Esophagus squamous epithelium (tissue), 5 donors: ENCODE measurements at places on chromosomes 6 and 20.

DNA sequence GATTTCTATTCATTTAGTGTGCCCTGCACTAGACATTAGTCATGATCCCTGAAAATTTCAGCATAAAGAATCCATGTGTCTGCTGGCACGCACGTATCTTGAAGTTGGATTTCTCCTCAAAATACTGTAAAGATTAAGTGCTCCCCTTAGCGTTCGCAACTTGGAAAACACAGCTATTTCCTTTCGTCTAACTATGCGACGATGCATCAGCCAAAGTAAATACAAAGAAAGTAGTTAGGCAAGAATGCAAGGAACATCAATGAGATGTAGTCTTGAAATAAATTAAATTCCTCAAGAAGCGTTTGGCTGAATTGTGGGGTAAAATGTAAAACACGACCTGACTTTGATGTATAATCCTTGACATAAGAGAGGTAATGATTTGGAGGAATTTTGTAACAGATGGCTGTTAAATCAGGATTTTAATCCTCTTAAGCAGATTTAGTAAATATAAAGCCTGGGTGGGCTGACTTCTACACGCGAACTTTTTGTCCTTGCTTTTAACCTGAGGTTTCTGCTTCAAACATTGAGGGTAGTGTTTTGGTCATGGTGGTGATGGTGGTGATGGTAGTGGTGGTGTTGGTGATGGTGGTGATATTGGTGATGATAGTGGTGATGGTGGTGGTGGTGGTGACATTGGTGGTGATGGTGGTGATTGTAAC, 88.2 kb downstream of the FOXF2 start:
- H3K36me3 ChIP-seq: no peaks in the 10 kb centered on the region
- no peak overlapping the region for H3K27ac ChIP-seq
- H3K4me1 ChIP-seq: peaks cover 7% of the 10 kb centered on the region

- DNase-seq: no peak
- H3K36me3 ChIP-seq: no peaks in the 10 kb centered on the region
- no peak overlapping the region for H3K27ac ChIP-seq
- no peaks in the 10 kb centered on the region for H3K4me1 ChIP-seq
- no peak overlapping the region for H3K4me3 ChIP-seq
- no peaks in the 10 kb centered on the region for H3K27me3 ChIP-seq
Measured at GRCh38 chr6:64477391-64477790, 841.8 kb downstream of the PHF3 start.

- no peak overlapping the region for H3K4me3 ChIP-seq
- no peaks in the 10 kb centered on the region for H3K36me3 ChIP-seq
- no peaks in the 10 kb centered on the region for H3K27me3 ChIP-seq
- no peak overlapping the region for H3K27ac ChIP-seq
- no peaks in the 10 kb centered on the region for H3K4me1 ChIP-seq
Measured at GRCh38 chr6:144019929-144020328, 11.9 kb upstream of the PLAGL1 start.

GRCh38 chr20:8049310-8049709, 29.7 kb upstream of the TMX4 start:
- no peaks in the 10 kb centered on the region for H3K36me3 ChIP-seq
- no peaks in the 10 kb centered on the region for H3K4me1 ChIP-seq
- H3K4me3 ChIP-seq: no peak overlapping the region
- DNase-seq: no peak

DNA sequence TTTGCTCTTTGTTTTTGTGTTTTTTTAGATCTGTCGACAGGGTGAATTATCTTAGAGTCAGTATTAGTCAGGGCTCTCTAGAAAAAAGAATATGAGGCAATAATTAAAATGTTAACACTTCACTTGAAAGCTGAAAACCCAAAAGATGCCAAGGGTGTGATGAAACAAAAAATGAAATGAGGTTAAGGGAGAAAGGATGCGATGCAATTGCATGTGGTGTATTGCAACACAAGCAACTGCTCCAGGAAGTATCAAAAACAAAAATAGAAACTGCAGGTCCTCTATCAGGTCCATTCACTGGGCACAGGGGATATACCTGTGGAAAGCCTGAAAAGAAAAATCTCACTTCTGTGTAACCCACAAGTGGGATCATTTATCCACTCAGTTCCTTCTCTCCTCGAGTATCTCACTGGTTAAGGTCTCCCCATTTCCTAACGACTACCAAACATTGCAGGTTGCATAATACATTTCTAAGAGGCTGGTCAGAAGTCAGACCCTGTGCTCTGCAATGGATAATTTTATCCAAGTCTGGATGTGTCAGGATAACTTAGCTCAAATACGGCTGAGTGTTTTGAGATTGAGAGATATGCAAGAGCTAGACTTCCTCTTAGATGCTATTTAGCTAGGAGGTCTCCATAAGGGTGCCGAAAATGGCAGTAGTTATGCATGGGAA, 257.7 kb upstream of the GJE1 start:
- H3K27me3 ChIP-seq: no peaks in the 10 kb centered on the region
- H3K4me1 ChIP-seq: no peaks in the 10 kb centered on the region
- DNase-seq: no peak
- no peaks in the 10 kb centered on the region for H3K36me3 ChIP-seq

DNA sequence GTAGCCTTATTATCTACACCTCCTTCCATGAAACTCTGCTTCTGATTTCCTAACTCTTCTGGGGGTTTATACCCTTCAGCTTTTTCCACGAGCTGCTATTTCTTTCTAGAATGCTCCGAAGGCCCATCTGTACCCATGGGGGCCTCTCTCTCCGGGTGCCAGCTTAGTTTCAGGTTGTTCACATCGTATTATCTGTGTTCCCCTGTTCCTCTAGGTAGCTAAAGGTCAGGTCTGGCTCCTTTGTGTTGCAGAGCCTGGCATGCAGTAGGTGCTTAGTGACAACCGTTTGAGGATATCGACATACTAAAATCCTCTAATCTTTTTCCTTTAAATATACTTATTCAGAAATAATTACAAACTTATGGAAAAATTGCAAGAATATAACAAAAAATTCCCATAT, 73.0 kb downstream of the UST start:
- no peaks in the 10 kb centered on the region for H3K36me3 ChIP-seq
- peaks cover 4% of the 10 kb centered on the region for H3K4me1 ChIP-seq
- H3K27me3 ChIP-seq: no peaks in the 10 kb centered on the region
- no peak for DNase-seq

DNA sequence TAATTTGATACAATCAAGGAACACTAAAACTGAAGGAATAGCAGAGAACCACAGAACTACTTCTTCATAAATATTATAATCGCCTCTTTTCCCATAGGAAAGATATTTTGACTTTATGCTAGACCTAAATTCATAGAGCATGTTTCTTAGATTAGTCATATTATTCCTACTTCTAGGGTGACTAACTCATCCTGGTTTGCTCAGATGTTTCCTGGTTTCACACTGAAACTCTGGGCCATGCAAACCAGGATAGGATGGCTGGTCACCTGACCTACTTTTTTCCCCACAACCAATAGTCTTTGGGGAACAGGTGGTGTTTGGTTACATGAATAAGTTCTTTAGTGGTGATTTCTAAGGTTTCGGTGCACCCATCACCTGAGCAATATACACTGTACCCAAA, 42.8 kb downstream of the MMS22L start:
- no peaks in the 10 kb centered on the region for H3K36me3 ChIP-seq
- H3K4me3 ChIP-seq: no peak overlapping the region
- no peak overlapping the region for H3K27ac ChIP-seq
- no peak for DNase-seq
- H3K27me3 ChIP-seq: no peaks in the 10 kb centered on the region
- no peaks in the 10 kb centered on the region for H3K4me1 ChIP-seq

DNA sequence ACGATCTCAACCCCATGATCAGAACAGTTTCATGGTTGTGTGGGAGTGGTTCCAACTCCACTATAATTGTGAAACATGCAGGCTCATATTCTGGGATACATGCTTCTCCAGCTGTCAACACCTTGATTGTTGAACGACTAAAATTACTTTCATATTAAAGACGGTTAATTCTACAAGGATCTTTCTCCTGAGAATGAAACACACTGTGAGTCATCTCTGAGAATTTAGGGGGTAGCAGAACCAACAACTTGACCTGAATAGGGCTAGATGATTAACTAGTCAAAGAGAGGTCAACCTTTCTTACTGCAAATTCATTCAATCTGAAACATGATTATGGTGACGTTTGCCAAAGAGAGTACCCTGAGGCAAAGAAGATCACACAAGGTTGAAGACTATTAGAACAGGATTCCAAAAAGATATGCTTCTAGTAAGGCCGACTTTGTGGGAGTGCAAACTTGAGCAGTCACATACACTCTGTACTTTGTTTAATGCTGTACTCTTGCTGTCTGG, 175.2 kb upstream of the CITED2 start:
- H3K27me3 ChIP-seq: no peaks in the 10 kb centered on the region
- no peaks in the 10 kb centered on the region for H3K36me3 ChIP-seq

DNA sequence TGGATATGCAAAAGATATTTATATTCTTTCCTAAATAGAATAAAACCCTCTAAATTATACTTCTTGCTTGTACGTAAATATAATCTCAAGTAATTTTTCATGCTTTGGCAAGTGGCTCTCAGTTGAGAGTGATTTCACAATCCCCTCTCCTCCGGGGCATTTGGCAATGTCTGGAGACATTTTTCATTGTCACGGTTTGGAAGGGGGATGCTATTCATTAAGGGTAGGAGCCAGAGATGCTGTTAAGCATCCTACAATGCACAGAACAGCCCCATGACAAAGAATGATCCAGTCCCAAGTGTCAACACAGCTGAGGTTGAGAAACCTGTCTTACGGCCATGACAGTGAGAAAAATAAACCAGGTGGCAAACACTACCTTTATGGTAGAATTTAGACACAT, 75.7 kb downstream of the AGPAT4 start:
- no peak overlapping the region for H3K27ac ChIP-seq
- DNase-seq: no peak
- peaks cover 23% of the 10 kb centered on the region for H3K4me1 ChIP-seq
- no peaks in the 10 kb centered on the region for H3K27me3 ChIP-seq
- no peak overlapping the region for H3K4me3 ChIP-seq

DNA sequence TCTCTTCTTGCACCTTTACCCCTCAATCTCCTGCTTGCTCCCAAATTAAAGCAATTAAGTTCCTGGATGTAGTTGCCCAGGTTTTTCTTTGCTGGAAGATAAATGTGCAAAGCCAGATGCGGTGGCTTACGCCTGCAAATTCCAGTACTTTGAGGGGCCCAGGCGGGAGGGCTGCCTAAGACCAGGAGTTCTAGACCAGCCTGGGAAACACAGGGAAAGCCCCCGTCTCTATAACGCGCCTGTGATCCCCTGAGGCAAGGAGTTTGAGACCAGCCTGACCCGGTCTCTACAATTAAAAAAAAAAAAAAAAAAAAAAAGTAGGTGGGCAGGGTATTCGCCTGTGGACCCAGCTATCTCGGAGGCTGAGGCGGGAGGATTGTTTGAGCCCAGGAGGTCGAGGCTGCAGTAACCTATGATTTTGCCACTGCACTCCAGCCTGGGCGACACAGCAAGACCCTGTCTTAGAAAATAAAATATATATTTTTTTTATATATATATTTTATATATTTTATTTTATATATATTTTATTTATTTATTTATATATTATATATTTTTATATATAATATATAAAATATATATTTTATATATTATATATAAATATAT, 461 bp upstream of the DCDC2 start:
- H3K36me3 ChIP-seq: no peaks in the 10 kb centered on the region
- DNase-seq: no peak
- H3K27ac ChIP-seq: no peak overlapping the region
- no peak overlapping the region for H3K4me3 ChIP-seq
- H3K27me3 ChIP-seq: no peaks in the 10 kb centered on the region

GRCh38 chr20:61588411-61589385, 336.6 kb downstream of the CDH4 start:
- H3K4me1 ChIP-seq: peaks cover 19% of the 10 kb centered on the region
- H3K27me3 ChIP-seq: peaks cover 29% of the 10 kb centered on the region
- H3K36me3 ChIP-seq: no peaks in the 10 kb centered on the region
- H3K27ac ChIP-seq: peak overlapping the region; percentile 13
- DNase-seq: no peak

DNA sequence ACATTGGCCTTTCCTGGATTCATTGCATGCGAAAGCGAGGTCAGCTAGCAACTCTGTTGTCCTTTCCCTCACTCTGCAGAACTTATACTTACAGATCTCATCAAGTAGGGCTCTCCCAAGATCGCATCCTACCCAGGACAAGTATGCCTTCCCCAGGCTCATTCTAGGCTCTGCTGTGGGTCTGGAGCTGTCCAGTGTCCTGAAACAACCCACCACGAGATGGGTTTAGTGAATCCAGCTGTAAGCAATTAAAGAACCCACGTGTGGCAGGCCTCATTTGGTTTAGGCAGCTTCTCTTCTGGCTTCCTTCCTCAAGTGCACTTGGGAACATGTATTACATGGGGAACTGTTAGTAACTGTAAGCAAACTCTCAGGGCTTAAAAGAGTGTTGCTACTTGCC, 406.5 kb upstream of the CHD6 start:
- no peaks in the 10 kb centered on the region for H3K27me3 ChIP-seq
- H3K4me3 ChIP-seq: no peak overlapping the region
- no peaks in the 10 kb centered on the region for H3K36me3 ChIP-seq
- H3K27ac ChIP-seq: no peak overlapping the region
- no peak for DNase-seq
- no peaks in the 10 kb centered on the region for H3K4me1 ChIP-seq

DNA sequence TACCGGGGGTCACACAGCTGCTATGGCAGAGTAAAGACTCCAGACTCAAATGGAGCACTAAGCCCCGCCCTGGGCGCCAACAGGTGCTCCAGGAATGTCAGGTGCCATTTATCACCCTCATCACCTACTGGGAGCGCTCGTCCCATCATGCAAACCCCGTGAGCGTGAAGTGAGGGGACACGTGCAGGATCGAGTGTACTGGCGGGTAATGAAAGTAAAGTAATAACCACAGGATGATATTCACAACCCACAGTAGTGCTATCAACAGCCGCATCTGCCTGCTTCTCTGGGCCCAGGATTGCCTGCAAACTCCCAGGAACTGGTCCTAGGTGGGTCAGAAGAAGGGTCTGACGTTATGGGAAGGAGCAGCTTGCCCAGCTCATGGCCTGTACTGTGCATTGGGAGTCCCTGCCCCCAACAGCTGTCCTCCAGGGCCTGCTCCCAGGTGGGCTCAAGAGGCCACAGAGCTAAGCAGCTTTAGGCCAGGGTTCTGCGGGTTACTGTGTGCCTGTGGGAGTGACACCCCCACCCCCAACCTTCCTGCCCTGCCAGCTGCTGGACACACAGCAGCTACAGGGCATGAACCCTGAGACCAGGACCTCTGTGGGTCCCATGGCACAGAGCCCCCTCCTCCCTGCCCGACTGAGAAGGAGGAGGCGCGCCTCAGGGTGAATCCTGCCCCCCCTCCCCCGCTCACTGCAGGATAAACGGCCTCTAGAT, 120.5 kb upstream of the SULF2 start:
- no peaks in the 10 kb centered on the region for H3K36me3 ChIP-seq
- H3K27me3 ChIP-seq: peaks cover 32% of the 10 kb centered on the region
- no peak for DNase-seq
- H3K4me1 ChIP-seq: peaks cover 8% of the 10 kb centered on the region

DNA sequence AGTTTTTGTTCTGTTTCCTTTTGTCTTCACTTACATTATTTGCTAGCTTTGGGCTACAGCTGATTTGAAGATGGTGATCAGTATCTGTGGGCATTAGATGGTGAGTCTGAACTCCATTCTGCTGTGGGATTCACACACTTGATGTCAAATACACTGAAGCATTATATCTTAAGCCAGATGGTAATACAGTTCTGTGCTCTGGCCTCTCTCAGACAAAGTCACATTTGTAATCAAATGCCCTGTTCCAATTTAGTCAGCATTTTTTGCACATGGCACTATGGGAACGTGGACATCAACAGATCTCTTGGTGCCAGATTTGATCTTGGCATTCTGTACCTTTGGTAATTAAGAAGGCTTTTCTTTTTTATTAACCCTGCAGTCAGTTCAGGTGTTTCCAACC, 56.0 kb downstream of the SASH1 start:
- H3K27ac ChIP-seq: peak overlapping the region; percentile 79
- H3K4me3 ChIP-seq: no peak overlapping the region
- H3K4me1 ChIP-seq: peaks cover 28% of the 10 kb centered on the region
- peaks cover 42% of the 10 kb centered on the region for H3K36me3 ChIP-seq
